ENCODE measurements at places on chromosomes 11 and 22. TPM values are rescaled to one million over a fixed set of nuclear protein-coding genes. Genes with fewer than 3 reads are reported as not detected.
A peak's percentile ranks its signal among the peaks of the same experiment; 100 is the strongest.

GRCh38 chr22:46323162-46323561 lies 12.4 kb upstream of the TRMU start:
- H3K36me3 ChIP-seq = peaks cover 24% of the 10 kb centered on the region
- no peaks in the 10 kb centered on the region for H3K4me1 ChIP-seq
- DNase-seq = no peak

DNA sequence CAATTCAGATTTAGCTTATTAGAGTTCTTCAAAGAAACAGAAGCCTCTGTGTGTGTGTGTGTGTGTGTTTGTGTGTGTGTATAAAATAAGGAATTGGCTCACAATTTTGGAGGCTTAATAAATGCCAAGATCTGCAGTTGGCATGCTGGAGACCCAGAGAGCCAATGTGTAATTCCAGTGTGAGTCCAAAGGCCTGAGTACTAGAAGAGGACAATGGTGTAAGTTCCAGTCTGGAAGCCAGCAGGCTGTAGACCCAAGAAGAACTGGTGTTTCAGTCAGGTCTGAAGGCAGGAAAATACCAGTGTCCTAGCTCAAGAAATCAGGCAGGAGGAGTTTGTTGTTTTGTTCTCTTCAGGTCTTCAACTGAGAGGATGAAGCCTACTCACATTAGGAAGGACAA lies 20.0 kb downstream of the TMEM135 start:
- H3K4me1 ChIP-seq = peaks cover 9% of the 10 kb centered on the region
- no peak for DNase-seq
- peaks cover 13% of the 10 kb centered on the region for H3K36me3 ChIP-seq

- no peaks in the 10 kb centered on the region for H3K36me3 ChIP-seq
- peaks cover 6% of the 10 kb centered on the region for H3K4me1 ChIP-seq
- H3K27me3 ChIP-seq = peaks cover 52% of the 10 kb centered on the region
- no peak overlapping the region for H3K4me3 ChIP-seq
Observed at GRCh38 chr11:33804471-33804870, 30.2 kb upstream of the FBXO3 start.

DNA sequence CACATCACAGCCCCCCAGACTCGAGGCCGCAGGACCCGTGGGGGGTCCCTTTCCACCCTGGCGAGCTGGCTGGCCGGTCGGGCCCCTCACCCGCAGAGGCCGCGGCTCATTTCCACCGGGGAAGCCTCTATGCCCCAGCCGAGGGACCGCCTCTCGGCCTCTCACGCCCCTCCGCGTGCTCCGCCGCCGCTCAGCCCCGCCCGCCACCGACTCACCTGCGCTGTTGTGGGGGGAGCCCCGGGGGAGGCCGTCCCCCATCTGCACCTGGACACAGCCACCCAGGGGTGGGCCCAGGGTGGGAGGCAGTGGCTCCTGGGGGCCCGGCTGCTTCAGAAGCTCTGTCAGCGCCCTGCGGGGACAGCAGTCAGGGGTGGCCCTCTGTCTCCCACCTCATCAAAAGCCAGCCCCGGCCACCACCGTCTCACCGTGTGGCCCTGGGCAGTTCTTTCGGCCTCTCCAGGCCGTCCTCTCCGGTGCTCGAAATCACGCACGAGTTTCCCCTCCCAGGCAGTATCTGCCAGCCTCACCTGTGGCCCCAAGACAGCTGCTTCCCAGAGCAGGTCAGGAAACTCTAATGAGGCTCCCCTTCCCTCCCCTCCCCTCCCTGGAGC lies 3.8 kb downstream of the SHISA8 start:
- H3K4me3 ChIP-seq = no peak overlapping the region
- no peaks in the 10 kb centered on the region for H3K36me3 ChIP-seq
- no peak for DNase-seq

- no peak overlapping the region for H3K4me3 ChIP-seq
- H3K27me3 ChIP-seq = no peaks in the 10 kb centered on the region
- H3K4me1 ChIP-seq = no peaks in the 10 kb centered on the region
- H3K36me3 ChIP-seq = peaks cover 7% of the 10 kb centered on the region
- DNase-seq = no peak
Observed at GRCh38 chr11:665062-665703, 28.1 kb downstream of the DRD4 start.

GRCh38 chr22:20587206-20587958 lies 80.0 kb downstream of the MED15 start:
- no peaks in the 10 kb centered on the region for H3K27me3 ChIP-seq
- no peak for DNase-seq
- H3K36me3 ChIP-seq = no peaks in the 10 kb centered on the region
- peaks cover 8% of the 10 kb centered on the region for H3K4me1 ChIP-seq
- H3K27ac ChIP-seq = no peak overlapping the region
- no peak overlapping the region for H3K4me3 ChIP-seq

DNA sequence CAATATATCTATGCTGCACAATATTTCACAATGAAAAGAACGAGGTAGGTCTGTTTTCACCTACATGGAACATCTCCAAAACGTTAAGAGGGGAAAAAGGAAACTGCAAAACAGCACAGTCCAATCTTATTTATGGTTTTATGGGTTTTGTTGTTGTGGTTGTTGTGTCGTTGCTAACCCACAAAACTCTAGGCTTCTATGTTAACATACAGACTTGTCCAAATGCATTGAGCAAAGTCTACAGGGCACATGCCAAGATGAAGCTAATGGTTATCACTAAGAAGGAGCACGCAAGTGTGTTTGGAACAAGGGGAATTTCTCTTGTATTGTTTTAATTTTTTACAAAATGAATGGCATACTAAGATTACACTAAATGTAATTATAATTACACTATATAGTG lies 48.6 kb downstream of the AHNAK start:
- H3K27me3 ChIP-seq = peaks cover 27% of the 10 kb centered on the region
- H3K4me1 ChIP-seq = no peaks in the 10 kb centered on the region
- DNase-seq = no peak
- H3K27ac ChIP-seq = no peak overlapping the region

- H3K27ac ChIP-seq = peak overlapping the region; percentile 77
- H3K36me3 ChIP-seq = peaks cover 51% of the 10 kb centered on the region
- peaks cover 26% of the 10 kb centered on the region for H3K4me1 ChIP-seq
- H3K4me3 ChIP-seq = no peak overlapping the region
- peak; percentile 34 for DNase-seq
Observed at GRCh38 chr22:18103527-18104269, 6.9 kb upstream of the TUBA8 start.

GRCh38 chr11:17164361-17165246 lies 43.2 kb downstream of the PIK3C2A start:
- peaks cover 39% of the 10 kb centered on the region for H3K36me3 ChIP-seq
- H3K4me1 ChIP-seq = peaks cover 47% of the 10 kb centered on the region
- H3K27me3 ChIP-seq = no peaks in the 10 kb centered on the region
- H3K4me3 ChIP-seq = no peak overlapping the region

GRCh38 chr11:77322506-77322905 lies 21.0 kb upstream of the GDPD4 start:
- no peaks in the 10 kb centered on the region for H3K27me3 ChIP-seq
- peaks cover 17% of the 10 kb centered on the region for H3K36me3 ChIP-seq
- H3K4me3 ChIP-seq = no peak overlapping the region
- H3K4me1 ChIP-seq = peaks cover 15% of the 10 kb centered on the region
- DNase-seq = no peak

GRCh38 chr11:85948884-85949283 lies 93.7 kb downstream of the CCDC83 start:
- peak overlapping the region; percentile 89 for H3K27ac ChIP-seq
- DNase-seq = no peak
- peaks cover 31% of the 10 kb centered on the region for H3K36me3 ChIP-seq
- H3K4me1 ChIP-seq = peaks cover 41% of the 10 kb centered on the region
- no peaks in the 10 kb centered on the region for H3K27me3 ChIP-seq
- H3K4me3 ChIP-seq = peak overlapping the region; percentile 24

DNA sequence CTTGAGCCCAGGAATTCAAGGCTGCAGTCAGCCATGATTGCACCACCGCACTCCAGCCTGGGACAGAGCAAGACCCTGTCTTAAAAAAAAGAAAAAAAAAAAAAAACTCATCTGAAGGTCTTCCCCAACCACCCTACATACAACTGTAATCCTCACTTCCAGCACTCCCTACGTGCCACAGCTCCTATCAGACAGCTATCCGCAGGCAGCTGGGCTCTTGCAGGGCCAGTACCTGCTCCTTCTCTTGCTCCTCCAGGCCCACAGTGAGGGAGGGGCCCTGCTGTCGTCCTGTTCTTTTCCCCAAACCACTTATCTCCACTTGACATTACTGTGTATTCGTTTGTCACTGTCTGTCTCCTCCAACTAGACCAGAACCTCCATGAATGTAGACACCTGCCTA lies 156.1 kb upstream of the NECTIN1 start:
- H3K4me3 ChIP-seq = no peak overlapping the region
- no peak overlapping the region for H3K27ac ChIP-seq
- peaks cover 14% of the 10 kb centered on the region for H3K27me3 ChIP-seq
- no peaks in the 10 kb centered on the region for H3K4me1 ChIP-seq
- DNase-seq = no peak
- H3K36me3 ChIP-seq = no peaks in the 10 kb centered on the region

GRCh38 chr11:26901162-26901561 lies 92.8 kb upstream of the FIBIN start:
- H3K27ac ChIP-seq = no peak overlapping the region
- H3K36me3 ChIP-seq = no peaks in the 10 kb centered on the region
- no peak overlapping the region for H3K4me3 ChIP-seq
- H3K4me1 ChIP-seq = no peaks in the 10 kb centered on the region
- no peak for DNase-seq
- no peaks in the 10 kb centered on the region for H3K27me3 ChIP-seq

DNA sequence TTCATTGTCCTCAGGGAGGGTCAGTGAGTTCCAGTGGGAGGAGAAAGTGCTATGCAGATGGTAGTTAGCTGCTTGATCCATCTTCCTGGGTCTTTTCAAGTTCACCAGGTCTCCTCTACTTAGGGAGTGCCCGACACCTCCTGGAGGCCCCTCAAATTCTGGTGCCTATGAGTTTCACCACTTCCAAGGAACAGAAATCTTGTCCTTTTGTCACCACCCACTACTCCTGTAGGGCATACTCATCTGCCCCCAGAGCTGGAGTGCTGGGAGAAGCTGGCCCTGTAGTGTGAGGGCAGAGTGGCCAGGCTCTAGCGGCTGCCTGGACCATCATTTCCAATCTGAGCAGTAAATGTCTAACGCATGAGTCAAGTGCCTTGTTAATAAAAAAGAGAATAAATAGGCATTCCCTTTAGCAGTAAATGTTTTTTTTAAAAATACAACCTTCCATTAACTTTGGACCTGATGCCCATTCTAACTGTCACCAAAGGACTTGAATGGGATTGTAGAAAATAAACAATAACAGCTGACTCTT lies 12.5 kb downstream of the IRAG1 start:
- DNase-seq = no peak
- H3K36me3 ChIP-seq = no peaks in the 10 kb centered on the region
- H3K4me3 ChIP-seq = no peak overlapping the region
- peaks cover 19% of the 10 kb centered on the region for H3K27me3 ChIP-seq

DNA sequence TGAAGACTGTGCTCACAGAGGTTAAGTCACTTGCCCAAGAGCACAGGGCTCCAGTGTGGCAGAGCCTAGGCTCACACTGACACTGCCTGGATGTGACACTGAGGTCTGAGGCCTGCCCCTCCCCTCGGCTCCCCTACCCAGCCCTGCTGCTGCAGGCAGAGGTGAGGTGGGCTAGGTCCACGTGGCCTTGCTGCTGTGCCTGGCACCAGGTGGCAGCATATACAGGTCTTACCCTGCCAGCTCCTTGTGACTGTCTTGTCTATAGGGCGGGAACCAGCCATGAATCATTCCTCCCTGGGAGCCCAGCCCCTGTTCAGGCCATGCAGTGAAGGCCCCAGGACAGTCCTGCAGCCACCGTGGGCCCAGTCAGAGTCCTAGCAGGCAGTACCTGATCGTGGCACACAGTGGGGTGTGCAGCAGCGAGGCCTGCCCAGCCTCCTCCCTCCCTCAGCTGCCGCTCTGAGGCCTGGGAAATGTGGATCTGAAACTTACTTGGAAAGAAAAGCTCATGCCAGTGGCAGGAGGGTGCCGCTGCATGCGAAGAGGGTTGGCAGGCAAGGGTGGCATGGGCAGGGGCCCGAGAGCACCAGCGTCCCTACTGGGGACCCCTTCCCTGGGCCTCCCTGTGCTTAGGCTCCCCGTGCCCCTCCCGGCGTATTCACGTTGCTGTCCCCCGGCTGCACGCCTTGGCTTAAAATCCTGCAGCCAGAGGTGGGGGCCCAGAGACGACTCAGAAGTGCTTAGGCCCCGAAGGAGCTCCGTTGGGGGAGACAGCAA lies 1.2 kb upstream of the CERK start:
- no peaks in the 10 kb centered on the region for H3K27me3 ChIP-seq
- DNase-seq = peak; percentile 31
- H3K4me1 ChIP-seq = peaks cover 35% of the 10 kb centered on the region
- H3K36me3 ChIP-seq = peaks cover 6% of the 10 kb centered on the region

GRCh38 chr22:20602609-20603164 lies 95.3 kb downstream of the MED15 start:
- no peak for DNase-seq
- no peaks in the 10 kb centered on the region for H3K36me3 ChIP-seq
- peaks cover 8% of the 10 kb centered on the region for H3K4me1 ChIP-seq
- H3K4me3 ChIP-seq = no peak overlapping the region
- no peak overlapping the region for H3K27ac ChIP-seq

- no peak for DNase-seq
- no peak overlapping the region for H3K27ac ChIP-seq
- H3K4me3 ChIP-seq = no peak overlapping the region
- no peaks in the 10 kb centered on the region for H3K4me1 ChIP-seq
- H3K36me3 ChIP-seq = no peaks in the 10 kb centered on the region
- H3K27me3 ChIP-seq = peaks cover 7% of the 10 kb centered on the region
Observed at GRCh38 chr11:68658661-68659060, 25.7 kb upstream of the GAL start.

Gene CYB5R2
- total RNA-seq = 18.8 TPM

Gene SCN2B
- not detected for total RNA-seq

Gene MRPL49
- 100 TPM for total RNA-seq

Gene CDC42EP2
- 0.18 TPM for total RNA-seq

Gene SYCE3
- 1.9 TPM for total RNA-seq

Gene WEE1
- 46.8 TPM for total RNA-seq

Gene APOA5
- not detected for total RNA-seq

Gene SERPINH1
- 19.4 TPM for total RNA-seq

Gene LRRC74B
- total RNA-seq = not detected

Gene IGLL1
- total RNA-seq = not detected

Gene ST3GAL4
- total RNA-seq = 11.8 TPM
